ENCODE measurements at places on chromosomes 11 and 22.

- no peak for DNase-seq
Measured at GRCh38 chr22:37854946-37855345, 5.7 kb downstream of the EIF3L start.

GRCh38 chr22:31292236-31292989 lies at the start of gene PIK3IP1:
TSS of gene PIK3IP1 (minus strand) at chr22:31292488. CDS start at chr22:31292344, 144 bp downstream.
- DNase-seq: peak; percentile 95

DNA sequence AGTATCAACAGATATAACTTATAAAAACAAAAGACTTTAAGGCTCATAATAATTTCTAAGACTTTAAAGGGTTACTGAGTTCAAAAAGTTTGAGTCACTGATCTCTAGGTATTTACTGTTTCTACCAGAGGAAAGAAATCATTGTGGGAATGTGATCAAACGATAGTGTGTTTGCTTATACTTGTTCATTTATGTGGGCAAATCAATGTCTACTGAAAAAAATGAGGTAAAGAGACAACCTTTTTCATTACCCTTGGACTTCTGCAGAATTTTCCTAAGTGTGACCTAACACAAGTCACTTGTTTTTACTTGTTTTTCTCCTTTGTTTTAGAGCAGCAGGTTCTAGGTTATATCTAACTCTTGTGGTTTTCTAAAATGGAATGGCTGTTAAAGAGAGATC lies 65.4 kb downstream of the PRR5L start:
- DNase-seq: no peak

DNA sequence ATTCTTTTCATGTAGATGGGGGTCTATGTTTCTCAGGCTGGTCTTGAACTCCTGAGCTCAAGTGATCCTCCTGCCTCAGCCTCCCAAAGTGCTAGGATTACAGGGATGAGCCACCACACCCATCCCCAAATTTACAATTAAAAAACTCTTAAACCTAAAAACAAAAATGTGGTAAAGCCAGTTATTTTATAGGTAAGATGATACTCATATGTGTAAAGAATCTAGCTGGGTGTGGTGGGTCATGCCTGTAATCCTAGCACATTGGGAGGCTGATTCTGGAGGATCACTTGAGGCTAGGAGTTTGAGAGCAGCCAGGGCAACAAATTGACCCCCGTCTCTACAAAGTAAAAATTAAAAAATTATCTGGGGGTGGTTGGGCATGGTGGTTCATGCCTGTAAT lies 4.0 kb upstream of the RBM14 start:
- DNase-seq: no peak

GRCh38 chr11:76616676-76617552 lies 53.6 kb downstream of the LRRC32 start:
- DNase-seq: no peak

- DNase-seq: no peak
Measured at GRCh38 chr11:18720091-18720807, 5.7 kb downstream of the IGSF22 start.

- DNase-seq: no peak
Measured at GRCh38 chr11:62402960-62403730, 15.7 kb upstream of the SCGB1A1 start.

- no peak for DNase-seq
Measured at GRCh38 chr11:100817620-100818019, 130.5 kb downstream of the ARHGAP42 start.

All from transverse colon (tissue), 4 donors.